ENCODE measurements at places on chromosomes 2 and 18. TPM values are rescaled to one million over a fixed set of nuclear protein-coding genes. Genes with fewer than 3 reads are reported as not detected.

DNA sequence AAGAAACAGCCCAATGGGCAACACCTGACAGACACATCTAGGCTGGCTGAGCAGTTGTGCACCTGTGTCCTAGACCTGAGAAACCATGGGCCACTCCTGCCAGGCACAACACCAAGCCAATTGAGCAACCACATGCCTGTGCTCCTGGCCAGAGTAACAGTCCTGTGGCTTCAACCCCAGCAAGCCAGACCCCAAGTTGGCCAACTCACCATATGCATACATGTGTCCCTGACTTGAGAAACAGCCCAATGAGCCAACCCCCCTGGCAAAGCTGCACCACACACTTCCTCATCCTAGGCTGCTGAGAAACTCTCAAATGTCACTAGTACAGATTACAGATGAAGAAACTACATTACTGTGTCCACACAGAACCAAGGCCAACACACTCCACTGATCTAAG is 36.6 kb downstream of the USP34 start:
- no peak for DNase-seq

- peak; percentile 64 for DNase-seq
These were observed 40.1 kb downstream of the DOCK10 start for GRCh38 chr2:225002039-225002655.

DNA sequence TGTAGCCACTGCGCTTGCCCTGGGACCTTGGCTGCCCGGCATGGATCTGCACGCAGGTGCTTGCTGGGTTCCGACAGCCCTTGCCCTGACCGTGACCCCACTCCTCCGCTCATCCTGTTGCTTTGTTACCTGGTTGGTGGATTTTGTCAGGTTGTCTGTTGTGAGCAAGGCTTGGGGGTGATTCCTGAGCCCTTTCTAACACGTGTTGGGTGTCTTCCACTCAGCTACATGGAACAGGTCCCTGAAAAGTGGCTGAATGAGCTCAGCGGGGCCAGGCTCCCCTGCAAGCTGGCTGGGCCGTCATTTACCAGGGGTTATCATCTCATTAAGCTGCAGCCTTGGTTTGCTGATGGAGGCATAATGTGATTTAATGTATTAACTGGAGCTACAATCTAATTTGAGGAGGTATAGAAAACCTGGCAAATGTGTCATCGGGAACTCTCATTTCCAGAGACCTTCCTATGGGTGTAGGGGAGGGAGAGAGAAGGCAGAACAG is 24.6 kb downstream of the RAMP1 start:
- DNase-seq: no peak

DNA sequence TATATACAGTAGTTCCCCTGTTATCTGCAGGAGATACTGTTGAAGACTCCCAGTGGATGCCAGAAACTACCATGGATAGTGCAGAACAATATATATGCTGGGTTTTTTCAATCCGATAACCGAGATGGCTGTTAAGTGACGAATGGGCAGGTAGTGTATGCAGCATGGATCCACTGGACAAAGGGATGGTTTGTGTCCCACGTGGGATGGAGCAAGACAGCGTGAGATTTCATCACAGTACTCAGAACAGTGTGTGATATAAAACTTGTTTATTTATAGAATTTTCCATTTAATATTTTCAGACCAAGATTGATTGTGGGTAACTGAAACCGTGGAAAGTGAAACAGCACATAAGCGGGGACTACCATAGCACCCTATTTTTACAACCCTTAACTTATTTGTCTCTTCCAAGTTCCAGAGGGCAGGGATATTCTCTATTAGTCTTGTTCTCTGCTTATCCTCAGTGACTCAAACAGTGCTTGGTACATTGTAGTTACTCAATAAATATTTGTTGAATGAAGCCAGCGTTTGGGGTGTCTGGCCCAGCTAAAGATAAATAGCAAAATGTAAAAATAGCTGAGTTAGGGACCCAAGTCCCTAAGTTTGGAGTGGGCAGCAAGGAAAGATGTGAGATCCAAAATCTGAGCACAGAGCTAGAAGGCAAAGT is 50.0 kb downstream of the RHBDD1 start:
- no peak for DNase-seq

DNA sequence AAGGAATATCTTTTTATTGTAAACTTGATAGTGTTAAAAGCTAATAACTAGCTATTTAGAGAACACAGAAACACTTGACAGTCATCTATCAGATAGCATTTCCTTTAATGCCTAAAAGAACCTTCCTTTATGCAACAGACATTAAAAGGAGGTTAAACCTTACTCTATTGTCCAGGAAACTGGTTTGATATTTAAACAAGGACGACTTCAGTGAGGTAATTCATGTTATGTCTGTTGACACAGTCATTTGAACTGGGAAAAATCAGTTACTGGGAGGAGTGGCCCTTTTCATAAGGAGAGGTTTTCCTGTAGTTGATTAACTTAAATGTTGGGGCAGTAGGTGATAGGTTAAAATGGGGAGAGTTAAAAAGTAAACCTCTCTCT is 6.7 kb downstream of the TGIF1 start:
- DNase-seq: no peak

DNA sequence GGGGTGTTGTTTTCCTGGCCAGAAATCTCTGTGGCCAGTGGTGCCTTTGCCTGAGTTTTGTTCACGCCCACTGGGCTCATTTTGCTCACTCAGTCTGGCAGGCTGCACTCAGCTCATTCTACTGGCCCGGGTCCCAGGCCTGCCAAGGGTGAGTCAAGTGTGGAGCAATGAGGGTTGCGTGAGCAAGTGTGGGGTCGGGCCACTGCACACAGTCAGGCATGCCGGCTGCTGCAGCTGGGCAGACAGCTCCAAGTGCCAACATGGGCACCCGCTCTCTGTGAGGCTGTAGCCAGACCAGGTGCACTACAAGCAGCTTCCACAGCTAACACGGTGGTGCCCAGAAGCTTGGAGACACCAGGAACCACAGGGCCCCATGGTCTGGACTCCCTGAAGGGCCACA is 801.1 kb upstream of the RAB6C start:
- DNase-seq: peak; percentile 29

DNA sequence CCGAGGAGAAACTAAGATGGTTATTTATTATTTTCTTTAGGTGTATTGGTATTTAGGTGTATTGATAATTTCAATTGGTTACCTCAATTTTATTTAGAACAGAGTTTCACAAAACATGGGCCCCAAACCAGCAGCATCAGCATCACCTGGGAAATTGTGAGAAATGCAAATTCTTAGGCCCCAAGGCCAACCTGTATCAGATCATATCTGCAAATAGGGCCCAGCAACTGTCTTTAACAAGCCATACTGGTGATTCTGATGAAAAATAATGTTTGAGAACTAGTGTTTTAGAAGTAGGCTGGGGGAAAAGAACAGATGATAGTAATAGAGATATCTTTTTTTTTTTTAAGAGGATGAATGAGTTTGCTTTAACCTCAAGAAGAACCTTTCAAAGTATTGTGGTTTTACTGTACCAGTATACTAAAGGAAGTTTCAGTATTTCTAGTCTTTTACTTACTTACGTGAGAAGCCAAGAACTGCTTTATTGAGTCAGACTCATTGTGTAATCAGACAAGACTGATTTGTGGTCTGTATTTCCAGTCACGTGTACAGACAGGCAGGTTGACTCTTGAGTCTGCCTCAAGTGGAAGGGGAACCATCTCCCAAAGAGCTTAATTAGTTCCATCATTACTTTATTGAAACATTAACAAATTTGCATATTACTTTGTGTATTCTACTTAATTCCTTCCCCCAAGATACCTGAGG is 60.4 kb upstream of the GAREM1 start:
- peak; percentile 81 for DNase-seq

REG3A gene
- not detected for polyA plus RNA-seq

ERBB4 gene
- polyA plus RNA-seq: 0.10 TPM

KCNG3 gene
- polyA plus RNA-seq: 0.01 TPM

RTP5 gene
- not detected for polyA plus RNA-seq

ST6GAL2 gene
- not detected for polyA plus RNA-seq
